ENCODE measurements at places on chromosomes 13 and 19.

- DNase-seq: no peak
Measured at GRCh38 chr19:41515015-41515652, 60.8 kb upstream of the CEACAM21 start.

DNA sequence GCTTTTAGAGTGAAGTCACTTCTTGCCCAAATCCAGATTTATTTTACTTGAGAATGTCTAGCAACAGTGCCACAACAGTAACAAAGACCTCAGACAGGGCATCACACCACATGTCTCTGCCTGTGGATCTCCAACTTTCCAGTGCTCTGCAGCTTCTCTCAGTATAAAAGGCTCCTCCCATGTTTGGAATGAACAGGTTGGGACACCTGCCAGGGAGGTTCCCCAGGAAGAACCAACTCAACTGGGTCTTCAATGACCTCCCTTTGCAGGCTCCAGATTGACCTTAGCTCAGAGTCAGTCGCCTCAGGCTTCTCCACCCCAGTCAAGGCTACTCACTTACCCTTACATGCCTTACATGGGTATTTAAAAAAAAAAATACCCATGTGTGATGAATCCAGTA lies 3.4 kb downstream of the ZNF823 start:
- DNase-seq: peak; percentile 53

DNA sequence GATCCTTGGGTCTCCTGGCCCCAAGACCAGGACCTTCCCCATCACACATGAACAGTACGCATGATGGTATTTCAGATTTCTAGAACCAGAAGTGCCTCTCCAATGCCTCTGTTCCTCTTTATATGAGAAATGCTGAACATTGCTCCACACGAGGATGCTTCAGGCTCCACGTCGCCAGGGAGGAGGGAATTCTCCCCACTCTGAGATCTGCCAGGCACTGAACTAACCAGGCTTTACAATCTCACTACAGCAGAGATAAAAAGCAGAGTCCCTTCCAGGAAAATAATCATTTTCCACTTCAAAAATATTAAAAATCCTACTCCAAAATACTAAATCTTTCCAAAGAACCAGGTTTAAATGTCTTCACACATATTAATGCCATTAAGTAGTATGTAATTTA lies 10.4 kb downstream of the DOCK9 start:
- no peak for DNase-seq

GRCh38 chr19:40312533-40312932 lies 27.4 kb upstream of the AKT2 start:
- DNase-seq: no peak

- DNase-seq: no peak
Measured at GRCh38 chr19:39810424-39810823, 23.5 kb downstream of the DYRK1B start.

DNA sequence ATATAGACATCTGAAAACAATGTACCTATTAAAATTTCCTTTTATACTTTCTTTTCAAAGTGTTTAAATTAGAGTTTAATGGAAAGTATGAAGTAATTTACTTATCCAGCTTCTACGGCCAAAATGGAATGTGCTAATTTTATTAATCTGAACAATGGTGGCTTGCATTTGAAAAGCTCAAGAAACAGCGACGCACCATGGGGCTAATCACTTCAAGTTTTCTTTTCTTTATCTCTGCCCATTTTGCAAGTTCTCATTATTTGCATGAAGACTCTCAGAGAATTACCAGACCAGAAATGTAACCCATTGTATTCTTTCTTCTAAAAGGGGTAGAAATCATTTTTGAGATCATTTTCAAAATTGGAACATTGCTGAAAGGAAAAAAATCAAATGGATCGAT lies 204.0 kb upstream of the STARD13 start:
- no peak for DNase-seq

DNA sequence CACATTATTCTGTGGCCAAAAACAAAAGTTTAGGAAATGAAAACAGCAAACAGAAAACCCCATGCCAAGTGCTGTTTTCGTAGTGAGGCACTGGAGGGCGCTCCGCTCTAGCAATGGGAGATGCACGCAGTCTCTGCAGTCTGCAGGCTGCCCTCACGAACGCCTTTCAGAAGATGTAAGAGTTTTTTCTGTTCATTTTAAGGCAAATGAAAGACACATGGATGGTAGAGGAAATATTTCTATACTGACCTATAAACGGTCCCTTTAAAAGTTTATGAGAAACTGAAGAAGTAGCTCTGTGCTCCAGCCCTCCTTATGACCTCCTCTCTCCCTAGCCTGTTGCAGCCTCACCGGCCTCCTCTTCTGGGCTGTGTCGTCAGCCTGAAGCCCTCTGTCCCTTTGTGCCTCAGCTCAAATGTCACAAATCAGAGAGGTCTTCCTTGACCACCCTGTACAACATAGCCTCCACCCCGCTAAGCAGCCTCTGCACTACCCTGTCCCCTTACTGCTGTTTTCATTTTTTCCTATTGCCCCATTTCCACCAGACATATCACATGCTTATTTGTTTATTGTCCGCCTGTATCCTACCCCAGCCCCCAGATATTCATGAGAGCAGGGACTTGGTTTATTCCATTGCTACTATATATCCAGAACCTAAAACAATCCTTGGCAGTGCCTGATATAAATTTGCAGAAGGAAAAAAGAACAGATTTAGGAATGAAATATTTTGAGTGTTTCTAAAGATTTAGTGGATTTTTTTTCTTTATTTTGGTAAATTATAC lies 116.4 kb downstream of the TM9SF2 start:
- no peak for DNase-seq

GRCh38 chr19:11496391-11497163 lies 9.1 kb downstream of the ZNF653 start:
- peak; percentile 71 for DNase-seq

DNA sequence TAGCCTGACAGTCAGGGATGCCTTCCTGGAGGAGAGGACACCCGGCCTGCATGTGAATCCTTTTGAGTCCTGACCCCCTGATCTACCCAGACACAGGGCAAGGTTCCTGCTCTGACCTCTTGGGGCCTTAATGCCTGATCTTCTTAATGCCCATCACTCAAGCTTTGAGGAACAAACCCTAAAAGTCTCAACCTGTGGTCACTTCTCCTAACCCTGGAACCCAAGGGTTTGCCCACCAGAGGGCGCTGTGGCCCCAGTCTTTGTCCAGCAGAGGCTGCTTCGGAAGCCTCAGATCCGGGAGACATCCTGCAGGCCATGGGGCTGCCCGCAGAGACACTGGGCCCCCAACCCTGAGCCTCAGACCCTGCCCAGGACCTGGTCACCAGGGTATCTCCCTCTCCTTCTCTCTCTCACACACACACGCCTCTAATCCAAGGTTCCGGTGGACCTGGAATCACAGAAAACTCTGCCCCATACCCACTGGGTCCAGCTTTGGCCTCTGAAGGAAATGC lies 9.8 kb upstream of the DPF1 start:
- DNase-seq: peak; percentile 47

DNA sequence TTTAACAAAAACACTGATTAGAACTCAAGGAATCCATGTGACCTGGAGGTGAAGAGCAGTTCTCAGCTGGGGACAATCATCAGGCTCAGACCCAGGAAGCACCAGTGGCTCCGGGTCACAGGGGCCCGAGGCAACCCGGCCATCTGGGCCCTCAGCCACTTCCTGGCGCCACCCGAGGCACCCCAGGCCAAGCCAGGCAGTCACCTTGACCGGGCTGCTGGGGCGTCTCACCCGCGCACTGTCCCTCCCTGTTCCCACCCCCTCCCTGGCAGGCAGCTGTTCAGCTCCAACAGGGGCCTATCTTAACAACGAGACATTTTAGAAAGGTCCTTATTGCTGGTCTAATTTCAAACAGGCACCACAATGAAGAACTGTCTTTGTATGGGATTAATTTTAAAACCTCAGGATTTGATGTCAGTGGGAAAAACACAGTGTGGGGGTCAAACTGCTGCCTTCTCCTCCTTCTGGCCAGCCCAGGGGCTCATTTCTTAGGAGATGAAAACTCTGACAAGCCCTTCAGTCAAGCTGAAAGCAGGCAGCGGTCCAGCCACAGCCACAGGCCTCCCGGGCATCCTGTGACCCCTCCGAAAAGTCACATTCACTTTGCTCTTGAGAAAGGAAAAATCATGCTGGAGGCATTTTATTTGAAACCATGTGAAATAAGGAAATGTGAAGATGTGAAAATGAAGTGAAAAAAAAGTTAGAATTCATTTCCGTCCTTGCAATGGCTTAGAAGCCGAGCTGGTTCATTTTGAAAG lies 83.3 kb downstream of the KCTD15 start:
- DNase-seq: no peak

- DNase-seq: no peak
Measured at GRCh38 chr13:84903391-84903790, 895.8 kb downstream of the SLITRK6 start.

- no peak for DNase-seq
Measured at GRCh38 chr13:71606818-71607217, 260.2 kb downstream of the DACH1 start.

- no peak for DNase-seq
Measured at GRCh38 chr13:66222127-66222526, 1008.0 kb downstream of the PCDH9 start.

- DNase-seq: no peak
Measured at GRCh38 chr19:33701565-33701964, 79.8 kb downstream of the CHST8 start.
